ENCODE measurements at places on chromosomes 16 and 17. TPM values are rescaled to one million over a fixed set of nuclear protein-coding genes. Genes with fewer than 3 reads are reported as not detected.

Gene C16orf92
- total RNA-seq, result not detected

Gene RNF213
- 1,329 TPM for total RNA-seq

Gene RPUSD1
- total RNA-seq, result 35.4 TPM

Gene PLA2G10
- not detected for total RNA-seq

Gene CHST4
- total RNA-seq, result not detected

Gene PYDC1
- total RNA-seq, result not detected

Gene CHD9
- 18.0 TPM for total RNA-seq

Gene MED9
- total RNA-seq, result 13.5 TPM

Gene ARHGAP44
- total RNA-seq, result not detected

Gene WNT9B
- total RNA-seq, result not detected

Gene OR3A2
- total RNA-seq, result 0.98 TPM

Gene PDE6G
- total RNA-seq, result 26.3 TPM

Gene MVD
- total RNA-seq, result 87.5 TPM

Gene JPT2
- 66.8 TPM for total RNA-seq

Gene KRTAP1-3
- total RNA-seq, result not detected

Gene FOXF1
- total RNA-seq, result not detected

Gene GSG1L
- total RNA-seq, result not detected

Gene NGFR
- 0.17 TPM for total RNA-seq

Gene TBX6
- 0.68 TPM for total RNA-seq

Gene RNFT1
- total RNA-seq, result 26.6 TPM

Gene ATP6V0D1
- total RNA-seq, result 69.7 TPM

Gene ACSM2A
- not detected for total RNA-seq

Gene TBC1D3G
- total RNA-seq, result not detected

Gene GRN
- 65.5 TPM for total RNA-seq

Gene TCAP
- 1.7 TPM for total RNA-seq

Gene WSCD1
- total RNA-seq, result not detected

Gene RASL10B
- 1.3 TPM for total RNA-seq

Gene CMC2
- total RNA-seq, result 78.5 TPM

Measured in T-helper 1 cell treated with Interleukin-12 subunit alpha and Interleukin-12 subunit beta and Interleukin-4 antibody, amounts not matched to agents 30 ng/mL and 1 ng/mL, for 36 hours (primary cell).